ENCODE measurements at places on chromosomes 5 and 9.

GRCh38 chr5:159518371-159518770, 188.1 kb upstream of the IL12B start:
- DNase-seq = no peak

- no peak for DNase-seq
These were observed 19.4 kb downstream of the TMEM174 start for GRCh38 chr5:73192370-73192769.

- no peak for DNase-seq
These were observed 140.3 kb downstream of the LPAR1 start for GRCh38 chr9:110897943-110898342.

DNA sequence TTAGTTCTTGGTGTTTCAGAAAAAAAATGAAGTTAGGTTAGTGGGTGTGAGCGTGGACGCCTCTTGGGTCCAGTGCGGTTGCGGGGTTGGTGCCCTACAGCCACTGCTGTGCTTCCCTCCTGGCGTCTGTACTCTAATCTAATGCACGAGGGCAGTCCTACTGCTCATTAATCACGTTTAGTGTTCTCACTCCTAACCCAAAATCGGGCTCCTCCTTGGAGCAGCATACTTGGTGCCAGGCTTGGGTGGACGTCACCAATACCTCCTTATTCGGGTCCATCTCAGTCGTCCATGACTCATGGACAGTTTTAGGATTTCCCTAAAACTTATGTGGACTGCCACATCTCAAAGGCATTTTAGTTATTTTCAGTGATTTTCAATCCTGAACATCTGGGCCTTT, 41.6 kb downstream of the TRIO start:
- DNase-seq = no peak

- DNase-seq = no peak
These were observed 10.6 kb upstream of the FAM163B start for GRCh38 chr9:133619791-133620190.

DNA sequence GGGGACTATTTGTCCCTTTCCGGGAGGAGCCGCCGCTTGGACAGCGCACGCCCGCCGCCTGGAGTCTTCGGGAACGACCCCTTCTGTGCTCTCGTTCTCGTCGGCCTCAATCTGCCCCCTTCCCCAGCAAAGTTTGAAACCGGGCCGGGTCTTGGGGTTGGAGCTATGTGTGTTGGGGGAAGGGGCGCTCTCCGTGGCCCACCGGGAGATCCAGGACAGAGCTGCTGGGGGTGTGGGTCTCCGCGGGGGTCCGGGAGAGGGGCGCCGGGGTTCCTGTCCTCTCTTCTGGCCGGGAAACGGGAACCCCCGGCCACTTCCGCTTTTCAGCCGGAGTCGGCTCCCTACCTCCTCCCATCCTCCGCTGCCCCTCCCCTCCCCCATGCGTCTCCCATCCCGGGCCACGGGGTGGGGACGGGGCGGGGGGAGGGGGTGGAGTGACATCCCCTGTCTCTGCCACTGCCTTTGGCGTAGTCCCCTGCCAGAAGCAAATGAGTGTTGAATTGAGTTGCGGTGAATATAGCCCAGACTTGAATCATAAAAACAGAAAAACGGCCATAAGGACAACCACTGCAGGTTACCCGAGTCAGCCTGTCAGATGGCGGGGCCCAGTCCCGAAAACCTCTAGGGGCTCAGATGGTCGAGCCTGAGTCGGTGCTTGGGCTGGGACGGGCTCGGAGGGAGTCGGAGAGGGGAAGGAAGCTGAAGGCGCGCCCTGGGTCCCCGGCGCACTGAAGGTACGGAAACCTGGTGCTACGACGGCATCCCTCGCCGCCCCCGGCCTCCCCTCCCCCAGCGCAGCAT, 1.1 kb downstream of the CPLX2 start:
- DNase-seq = peak; percentile 56

DNA sequence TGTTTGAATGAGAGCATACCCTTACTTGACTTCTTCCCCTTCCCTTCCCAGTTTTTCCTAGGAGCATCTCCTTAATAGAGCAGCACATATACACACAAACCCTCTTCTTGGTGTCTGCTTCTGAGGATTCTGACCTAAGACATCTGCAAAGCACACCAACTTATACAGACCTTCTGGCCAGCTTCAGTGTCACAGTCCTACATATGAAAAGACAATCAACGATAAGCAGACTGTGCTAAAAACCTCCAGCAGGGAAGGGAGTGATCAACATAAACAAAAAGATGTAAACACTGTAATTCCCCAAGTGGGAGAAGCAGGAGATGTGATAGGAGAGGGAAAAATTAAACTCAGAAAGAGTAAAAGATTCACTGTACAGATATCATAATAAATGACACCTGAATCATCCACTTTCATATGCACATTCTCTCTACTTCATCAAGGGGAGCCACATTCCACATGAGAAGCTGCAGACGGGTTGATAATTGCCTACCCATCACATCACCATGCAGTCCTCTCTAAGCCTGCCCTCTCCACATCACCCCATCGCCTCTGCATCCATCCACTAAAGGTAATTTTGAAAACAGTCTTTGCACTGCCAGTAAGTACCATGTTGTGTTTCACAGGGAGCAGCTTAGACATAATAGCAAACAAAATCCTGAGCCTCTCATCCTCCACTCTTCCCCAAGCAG, 13.0 kb downstream of the APBA1 start:
- no peak for DNase-seq

Data from NCI-H1694 treated with DMSO at 0.1 percent for 48 hours (cell line).